ENCODE measurements at places on chromosomes 7 and 10.

DNA sequence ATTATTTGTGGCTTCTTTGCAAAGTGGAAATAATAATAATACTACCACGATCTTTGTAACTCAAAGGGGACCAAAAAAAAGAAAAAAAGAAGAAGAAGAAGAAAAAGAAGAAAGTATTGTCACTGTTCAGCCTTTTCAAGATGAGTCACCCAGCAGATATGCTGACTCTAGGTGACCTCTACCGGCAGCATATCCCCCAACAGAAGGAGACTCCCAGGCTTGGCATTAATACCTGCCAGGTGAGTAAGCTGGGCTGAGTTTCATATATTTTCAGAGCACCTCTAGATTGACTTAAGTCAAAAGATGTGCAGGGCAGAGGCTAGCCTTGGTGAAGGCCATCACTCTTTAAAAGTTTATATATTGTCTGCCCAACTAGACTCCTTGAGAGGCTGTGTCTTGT is 30.4 kb upstream of the GPR26 start:
- no peak for DNase-seq

DNA sequence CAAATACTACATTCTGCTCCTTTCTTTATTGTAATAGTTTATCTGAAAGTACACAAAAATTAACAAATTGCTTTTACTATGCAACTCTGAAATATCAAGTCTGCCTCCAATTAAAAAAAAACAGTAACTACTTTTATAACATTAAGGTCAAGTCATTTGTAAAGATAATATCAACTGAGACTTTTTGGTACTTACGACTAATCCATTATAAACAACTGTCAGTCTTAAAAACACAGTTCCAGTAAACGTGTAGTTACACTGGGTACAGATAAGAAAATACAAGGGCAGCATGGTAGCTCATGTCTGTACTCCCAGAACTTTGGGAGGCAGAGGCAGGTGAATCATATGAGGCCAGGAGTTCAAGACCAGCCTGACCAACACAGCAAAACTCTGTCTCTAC is 32.2 kb downstream of the FAM204A start:
- no peak for DNase-seq

DNA sequence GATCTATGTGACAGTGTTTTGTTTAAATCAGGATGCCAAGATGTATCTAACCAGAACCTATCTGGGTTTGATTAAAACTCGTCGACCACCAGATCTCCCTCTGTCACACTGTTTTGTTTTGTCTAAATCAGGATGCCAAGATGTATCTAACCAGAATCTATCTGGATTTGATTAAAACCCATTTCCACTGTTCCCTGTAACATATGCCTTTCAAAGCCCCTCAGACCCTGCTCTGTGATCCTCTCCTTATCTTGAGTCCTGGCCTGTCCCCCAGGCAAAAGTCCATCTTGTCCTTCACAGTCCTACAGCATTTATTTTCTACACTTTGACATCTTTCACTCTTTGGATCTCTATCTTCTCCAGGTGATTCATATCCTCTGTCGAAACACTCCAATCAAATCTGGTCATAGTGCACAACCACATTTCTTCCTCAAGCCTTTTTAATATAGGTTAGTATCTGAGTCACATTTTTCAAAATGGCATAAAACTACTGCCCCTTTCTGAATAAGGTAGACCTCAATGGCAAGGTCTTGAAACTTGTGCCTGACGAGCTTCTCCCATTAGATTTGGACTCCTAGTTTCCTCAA is 32.5 kb downstream of the ERLIN1 start:
- DNase-seq = peak; percentile 47

DNA sequence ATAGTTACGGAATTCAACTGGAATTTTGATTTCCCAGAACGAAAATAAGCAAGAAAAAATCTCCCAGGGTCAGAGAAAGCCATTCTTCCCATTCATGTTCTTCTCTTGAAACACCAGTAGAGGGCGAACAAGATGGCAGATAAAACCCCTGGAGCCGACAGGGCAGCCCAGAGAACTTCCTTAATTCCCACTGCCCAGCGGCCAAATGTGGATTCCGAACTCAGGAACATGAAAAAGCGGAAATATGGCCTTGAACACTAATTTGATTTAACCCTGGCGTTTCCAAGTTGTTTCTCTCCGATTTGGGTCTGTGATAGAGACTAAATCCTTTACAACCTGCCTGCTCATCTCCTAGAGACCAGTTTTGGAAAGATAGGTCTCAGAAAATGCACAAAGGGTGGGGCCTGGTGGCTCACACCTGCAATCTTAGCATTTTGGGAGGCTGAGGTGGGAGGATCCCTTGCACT is 100.7 kb upstream of the WAC start:
- DNase-seq = peak; percentile 81

DNA sequence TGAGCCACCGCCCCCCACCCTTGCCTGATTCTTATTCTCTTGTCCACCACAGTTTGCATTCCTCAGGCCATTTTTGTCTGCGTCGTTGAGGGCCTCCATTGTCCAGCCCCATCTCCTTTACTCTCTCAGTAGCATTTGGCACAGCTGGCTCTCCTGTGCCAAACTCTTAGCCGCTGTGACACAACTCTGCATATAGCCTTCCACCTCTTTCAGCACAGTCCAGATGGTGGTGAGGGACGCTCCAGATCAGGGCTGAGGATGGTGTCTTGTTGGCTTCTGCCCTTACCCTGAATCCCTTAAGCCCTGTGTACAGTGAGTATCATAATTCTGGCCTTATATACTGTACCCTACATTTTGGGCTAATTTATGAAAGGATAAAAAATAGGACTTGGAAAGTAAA is 45.6 kb downstream of the BMPR1A start:
- DNase-seq = no peak

All from ELR (cell line).